ENCODE measurements at places on chromosomes 7 and 10.

GRCh38 chr10:131556061-131556896 is 244.8 kb upstream of the TCERG1L start:
- DNase-seq, result no peak

GRCh38 chr10:112769081-112769480 is 181.0 kb upstream of the TCF7L2 start:
- no peak for DNase-seq

DNA sequence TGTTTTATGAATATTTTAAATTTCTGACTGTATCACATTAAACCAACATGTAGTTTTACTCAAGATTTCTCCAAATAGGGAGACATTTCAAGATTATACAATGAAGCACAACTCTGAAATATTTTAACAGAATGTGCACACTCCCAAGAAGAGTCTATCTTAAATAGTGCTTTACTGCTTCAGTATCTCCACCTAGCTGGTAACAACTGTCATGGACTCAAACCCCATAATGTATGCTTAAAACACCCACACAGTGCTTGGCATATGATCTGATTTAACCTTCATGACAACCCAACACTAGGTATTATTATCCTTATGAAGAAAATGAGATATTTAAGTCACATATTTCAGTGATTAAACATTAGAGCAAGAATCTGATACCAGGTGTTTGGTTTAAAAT is 45.9 kb downstream of the ASZ1 start:
- DNase-seq, result peak; percentile 14

- no peak for DNase-seq
Observed at GRCh38 chr7:136605532-136606329, 262.7 kb upstream of the CHRM2 start.

- peak; percentile 97 for DNase-seq
Observed at GRCh38 chr7:158710651-158711102, 6.1 kb upstream of the NCAPG2 start.

- DNase-seq, result peak; percentile 78
Observed at GRCh38 chr10:114632869-114633715, 25.0 kb downstream of the ABLIM1 start.

DNA sequence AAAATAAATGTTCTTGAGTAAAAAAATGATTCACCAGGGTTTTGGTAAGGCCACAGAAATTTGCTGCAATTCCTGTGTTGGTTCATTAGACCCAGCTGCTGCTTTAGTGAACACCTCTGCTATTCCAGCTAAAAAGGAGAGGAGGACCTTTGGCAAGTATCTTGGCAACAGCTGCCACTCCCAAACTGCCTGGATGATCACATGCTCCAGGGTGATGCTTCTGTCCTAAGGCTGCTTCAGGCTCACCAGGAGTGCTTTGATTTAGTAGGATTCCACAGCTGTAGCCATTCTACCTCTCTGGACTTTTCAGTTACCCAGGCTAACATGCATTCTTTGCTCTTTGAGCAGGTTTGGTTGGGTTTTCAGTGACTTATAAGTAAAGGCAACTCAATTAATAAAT is 82.6 kb upstream of the NPVF start:
- no peak for DNase-seq

DNA sequence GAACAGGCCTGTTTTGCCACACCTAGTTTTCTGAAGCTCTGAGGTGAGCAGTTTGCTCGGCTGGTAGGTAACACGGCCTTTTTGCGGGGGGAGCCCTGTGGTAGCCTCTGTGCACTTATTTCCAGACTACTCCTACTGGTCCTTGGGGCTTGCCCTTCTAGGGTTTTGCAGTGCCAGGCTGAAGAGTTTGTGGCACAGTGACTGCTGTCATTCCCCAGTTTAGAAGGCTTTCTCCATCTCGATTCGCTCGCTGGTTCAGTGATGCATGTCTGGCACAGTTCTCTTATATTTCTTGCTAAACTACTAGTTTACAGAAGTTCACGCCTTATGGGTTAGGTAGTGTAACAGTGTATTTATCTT is 711 bp downstream of the KIF20B start:
- no peak for DNase-seq

- DNase-seq, result no peak
Observed at GRCh38 chr10:85067955-85068354, 739.6 kb downstream of the CCSER2 start.

- peak; percentile 51 for DNase-seq
Observed at GRCh38 chr10:89879121-89879520, 177.7 kb downstream of the KIF20B start.

GRCh38 chr10:30510184-30510931 is 76.4 kb downstream of the MAP3K8 start:
- peak; percentile 81 for DNase-seq

- peak; percentile 7 for DNase-seq
Observed at GRCh38 chr7:117322741-117323304, at the start of gene WNT2. Gene WNT2, minus strand, starts transcription at chr7:117323058. Its CDS starts 69 bp downstream, at chr7:117322989.

- DNase-seq, result peak; percentile 18
Observed at GRCh38 chr7:150311711-150312110, 11.4 kb upstream of the LRRC61 start.

GRCh38 chr10:26779176-26779860 is 81.4 kb downstream of the ABI1 start:
- no peak for DNase-seq

- no peak for DNase-seq
Observed at GRCh38 chr7:48634116-48634632, 290.2 kb upstream of the CDC14C start.

DNA sequence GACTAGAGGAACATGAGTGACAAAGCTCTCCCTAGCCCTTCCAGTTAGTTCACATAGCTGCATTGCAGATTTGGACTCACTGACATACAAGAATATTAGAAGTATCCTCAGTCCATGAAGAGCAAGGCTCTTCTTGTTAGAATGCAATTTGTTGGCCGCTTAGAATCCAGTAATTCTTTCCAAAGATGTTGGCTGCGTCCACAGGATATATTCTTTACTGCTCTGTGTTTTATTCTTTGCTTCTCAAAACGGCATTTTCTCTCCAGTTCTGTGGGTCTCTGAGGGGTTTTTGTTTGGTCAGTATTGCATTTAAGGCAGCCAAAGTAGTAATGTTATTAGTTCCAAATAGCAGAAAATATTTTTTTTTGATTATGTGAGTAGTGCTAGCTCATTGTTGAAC is 588.6 kb downstream of the DNAJB9 start:
- DNase-seq, result no peak

DNA sequence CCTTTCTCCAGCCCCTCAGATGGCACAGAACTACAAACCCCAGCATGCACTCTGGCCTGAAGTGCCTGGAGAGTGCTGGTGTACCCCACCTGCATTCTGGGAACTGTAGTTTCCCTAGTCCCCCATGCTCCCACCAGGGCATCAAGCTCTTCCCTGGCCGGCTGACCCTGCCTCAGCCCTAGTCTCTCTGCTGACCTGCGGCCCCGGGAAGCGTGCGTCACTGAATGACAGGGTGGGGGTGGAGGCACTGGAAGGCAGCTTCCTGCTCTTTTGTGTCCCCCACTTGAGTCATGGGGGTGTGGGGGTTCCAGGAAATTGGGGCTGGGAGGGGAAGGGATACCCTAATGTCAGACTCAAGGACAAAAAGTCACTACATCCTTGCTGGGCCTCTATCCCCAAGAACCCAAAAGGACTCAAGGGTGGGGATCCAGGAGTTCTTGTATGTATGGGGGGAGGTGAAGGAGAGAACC is 2.1 kb downstream of the NOS3 start:
- DNase-seq, result peak; percentile 63

DNA sequence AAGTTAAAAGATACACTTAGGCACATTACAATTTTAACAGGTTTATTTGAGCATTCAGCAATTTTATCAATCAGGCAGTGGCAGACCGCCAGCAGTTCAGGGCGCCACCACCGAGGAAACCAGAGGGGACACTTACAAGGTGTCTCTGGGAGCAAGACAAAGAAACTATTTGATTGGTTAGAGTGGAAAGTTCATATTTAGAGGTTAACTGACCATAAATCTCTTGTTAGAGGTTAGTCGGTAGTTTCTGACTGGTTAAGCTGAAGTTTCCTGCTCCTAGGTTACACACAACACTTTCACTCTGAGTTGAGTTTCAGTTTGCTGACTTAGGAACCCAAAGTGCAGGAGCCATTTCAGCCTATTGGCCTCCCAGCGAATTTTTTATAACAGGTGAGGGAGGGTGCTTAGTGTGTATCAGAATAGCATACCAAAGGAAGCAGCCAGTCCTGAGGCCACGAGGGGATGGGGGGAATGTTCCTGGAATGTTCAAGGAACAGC is 10.8 kb upstream of the PVRIG start:
- no peak for DNase-seq

GRCh38 chr10:128339753-128340152 is 213.5 kb upstream of the MKI67 start:
- DNase-seq, result no peak

DNA sequence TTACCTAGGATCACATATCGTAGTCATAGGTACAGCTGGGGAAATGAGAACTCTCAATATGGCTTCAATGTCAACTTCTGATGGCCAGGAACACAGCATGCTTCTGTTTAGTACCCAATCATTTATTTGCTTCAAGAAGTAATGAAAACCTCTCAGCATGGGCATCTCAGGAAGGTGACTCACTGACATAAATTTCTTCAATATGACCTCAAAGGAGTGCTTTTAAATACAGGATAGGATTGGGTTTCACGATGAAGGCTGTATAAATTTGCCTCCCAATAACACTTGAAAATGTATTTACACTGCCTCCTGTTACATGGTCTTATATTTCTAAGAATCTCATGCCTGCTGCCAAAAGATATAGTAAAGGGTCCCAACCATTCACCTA is 15.1 kb downstream of the ITGA8 start:
- peak; percentile 63 for DNase-seq

- DNase-seq, result no peak
Observed at GRCh38 chr7:118252087-118252486, 27.6 kb downstream of the ANKRD7 start.

DNA sequence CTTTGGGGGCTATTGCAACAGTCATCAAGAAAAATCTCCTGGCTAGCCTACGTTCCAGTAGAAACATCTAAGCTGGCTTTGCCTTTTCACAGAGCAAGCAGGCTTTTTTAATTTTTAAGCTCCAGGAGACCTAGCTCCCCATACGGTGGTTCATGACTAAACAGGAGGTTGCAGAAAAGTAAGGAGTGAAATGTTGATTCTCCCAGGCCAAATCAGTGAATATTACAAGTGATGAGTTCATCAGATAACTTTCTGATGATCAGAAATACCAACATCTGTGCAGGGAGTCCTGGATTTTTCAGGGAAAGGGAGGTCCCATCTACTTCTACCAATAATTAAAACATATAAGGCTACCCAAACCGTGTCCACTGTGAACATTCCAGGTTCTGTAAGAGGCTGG is 477.3 kb upstream of the CELF2 start:
- no peak for DNase-seq

DNA sequence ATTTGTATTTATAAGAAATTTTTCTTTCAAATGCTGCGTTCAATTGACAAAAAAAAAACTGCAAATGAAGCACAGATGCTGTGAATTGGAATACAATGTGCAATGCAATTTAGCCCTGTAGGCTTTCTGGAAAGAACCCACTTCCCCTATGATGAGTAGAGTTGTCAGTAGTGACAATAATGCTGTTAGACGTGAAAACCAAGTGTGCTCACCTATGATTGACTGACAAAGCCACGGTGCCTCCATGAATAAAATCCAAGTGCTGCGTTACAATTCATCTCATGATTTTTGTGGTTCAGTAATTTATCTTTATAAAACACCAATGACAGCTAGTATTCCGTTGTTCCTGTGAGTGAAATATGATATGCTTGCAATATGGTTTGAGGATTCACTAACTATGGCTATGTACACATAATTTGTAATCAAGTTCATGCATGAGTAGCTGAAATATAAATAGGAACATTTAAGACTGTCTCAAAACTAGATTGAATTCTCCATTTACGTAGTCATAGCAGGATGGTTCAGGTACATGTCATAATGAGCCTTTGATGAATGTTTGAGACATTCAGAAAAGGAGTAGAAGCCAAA is 1160.3 kb downstream of the CNTNAP2 start:
- DNase-seq, result no peak

DNA sequence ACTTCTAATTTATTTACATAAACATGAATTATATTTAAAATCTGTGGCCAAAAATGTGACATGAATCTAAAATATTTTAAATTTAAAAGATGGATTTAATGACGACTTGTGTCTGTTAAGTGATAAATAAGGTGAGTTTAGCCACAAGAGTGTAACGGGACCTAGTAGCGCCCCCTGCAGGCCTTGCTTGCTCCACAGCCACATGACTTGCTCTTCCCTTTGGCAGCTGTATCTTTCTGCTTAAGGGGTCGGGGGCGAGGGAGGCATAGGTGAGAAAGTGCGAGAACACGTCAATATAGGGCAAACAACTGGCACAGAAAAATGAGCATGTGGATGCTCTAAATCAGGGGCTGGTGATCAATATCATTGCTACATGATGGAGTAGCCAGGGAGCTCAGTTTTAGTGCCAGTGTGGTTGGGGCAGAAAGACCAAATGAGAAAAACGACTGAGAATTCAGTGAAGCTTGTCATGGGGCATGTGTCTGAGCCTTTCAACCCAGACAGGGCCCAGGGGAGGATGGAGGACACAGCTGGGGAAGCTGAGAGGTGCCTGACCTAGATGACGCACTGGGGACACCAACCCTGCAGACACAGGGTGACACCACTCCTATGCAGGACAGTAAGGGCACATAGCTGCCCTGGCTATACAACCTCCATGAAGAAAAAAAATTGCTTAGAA is 49.8 kb downstream of the PAXIP1 start:
- DNase-seq, result peak; percentile 62

GRCh38 chr7:152674860-152675758 is 832 bp downstream of the XRCC2 start:
- no peak for DNase-seq

DNA sequence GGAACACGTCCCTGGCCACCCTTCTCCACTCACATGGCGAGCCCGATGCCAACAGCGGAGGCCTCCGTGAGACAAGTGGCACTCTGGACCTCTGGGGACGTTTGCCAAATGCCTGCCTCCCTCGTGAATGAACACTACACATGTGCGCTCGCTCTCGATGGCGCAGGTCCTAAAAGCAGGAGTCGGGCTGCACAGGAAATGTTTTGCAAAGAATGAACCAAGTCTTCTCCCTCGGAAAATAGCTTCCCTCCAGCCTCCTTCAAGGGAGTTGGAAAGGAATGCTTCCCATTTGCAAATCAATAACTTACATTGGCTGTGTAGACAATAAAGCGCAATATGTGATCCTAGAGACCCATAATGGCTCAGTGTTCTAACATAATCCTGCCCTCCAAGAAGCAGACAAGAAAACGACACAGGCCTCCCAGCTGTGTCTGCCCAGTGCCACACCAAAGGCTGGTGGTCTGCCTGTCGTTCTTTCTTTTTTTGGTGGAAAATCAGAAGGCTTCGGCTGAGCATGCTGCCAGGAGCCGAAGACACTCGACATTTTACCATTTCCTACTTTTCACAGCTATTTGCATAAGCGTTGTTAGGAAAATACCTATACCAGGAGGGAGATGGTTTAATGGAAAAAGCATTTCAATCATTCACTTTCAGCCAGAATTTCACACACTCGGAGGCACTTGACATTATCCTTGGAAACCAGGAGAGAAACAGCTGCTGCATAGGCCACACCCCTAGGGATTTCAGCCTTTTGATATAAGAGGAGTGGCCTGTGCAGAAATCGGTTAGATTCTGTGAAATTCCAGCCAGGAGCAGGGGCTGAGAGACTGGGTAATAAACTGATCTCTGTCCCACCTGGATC is 38.4 kb downstream of the ATXN7L1 start:
- DNase-seq, result no peak

Data from choroid plexus epithelial cell (primary cell).